ENCODE measurements at places on chromosomes 7 and 10.

- DNase-seq = no peak
Observed at GRCh38 chr10:128219295-128219694, 93.1 kb upstream of the MKI67 start.

DNA sequence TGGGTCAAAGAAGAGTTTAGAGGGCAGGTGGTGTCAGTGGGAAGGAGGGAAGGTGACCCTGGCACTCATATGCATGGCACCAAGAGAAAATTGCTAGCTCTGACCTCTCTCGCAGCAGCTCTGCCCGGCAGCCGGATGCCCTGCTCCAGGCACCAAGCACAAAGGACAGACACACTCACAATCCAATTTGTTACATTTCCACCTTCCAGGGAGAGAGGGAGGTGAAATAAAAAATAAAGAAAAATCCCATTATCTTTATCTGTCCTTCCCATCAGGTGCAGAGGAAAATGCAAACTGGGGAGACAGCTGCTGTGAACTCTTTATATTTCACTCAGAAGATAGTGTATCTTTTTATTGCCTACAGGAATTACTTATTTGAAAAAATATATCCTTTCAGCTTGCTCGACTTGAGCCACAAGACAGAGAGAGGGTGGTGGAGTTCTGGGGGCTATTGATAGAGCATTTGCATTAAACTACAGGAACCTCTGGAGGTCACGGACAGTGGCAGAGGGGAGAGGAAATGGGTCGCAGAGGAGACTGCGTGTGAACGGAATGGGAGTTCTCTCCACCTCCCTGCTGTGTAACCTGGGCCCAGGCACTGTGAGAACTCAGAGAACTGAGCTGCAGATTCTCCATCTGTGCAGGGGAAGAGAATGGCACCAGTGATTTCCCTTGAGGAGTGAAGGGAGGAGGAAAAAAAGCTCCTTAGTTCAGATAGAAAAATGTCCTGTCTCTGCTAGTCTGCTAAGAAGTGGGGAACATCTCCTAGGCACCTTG lies 421.4 kb downstream of the PLXNA4 start:
- DNase-seq = no peak

DNA sequence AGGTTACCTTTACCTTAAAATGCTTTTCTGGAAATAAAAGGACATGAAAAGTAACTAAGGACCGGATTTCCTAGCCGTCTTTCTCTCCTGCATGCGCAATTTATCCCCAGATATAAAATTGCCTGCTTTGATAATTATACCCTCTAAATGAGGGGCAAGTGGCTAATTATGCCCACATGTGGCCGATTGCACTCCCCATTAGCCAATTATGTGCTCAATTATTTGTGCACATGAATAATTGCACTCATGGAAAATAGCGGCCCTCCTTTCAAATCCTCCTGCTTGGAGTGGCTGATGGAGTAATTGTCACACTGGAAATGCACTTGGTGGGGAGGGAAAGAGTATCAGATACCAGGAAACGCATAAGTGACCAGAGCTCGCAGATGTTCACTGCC lies 66.4 kb upstream of the ATRNL1 start:
- DNase-seq = peak; percentile 66

DNA sequence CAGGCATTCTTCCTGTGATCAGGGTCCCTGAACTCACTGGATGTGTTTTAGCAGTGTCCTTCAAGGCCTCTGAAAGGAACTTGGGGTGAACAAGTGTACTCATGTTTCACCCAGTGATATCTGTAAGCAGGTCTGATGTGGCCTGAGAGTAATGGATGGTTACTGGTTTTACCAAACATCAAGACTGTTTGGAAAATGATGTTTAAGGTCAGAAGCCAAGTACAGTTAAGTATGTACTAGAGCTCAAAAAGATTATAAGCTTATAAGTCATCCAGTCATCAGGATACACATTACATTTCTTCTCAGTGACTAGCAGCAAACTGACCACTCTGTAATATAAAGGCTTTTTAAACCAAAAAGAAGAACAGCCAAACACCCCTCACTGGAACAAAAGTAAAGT lies 79.8 kb upstream of the PTN start:
- no peak for DNase-seq

DNA sequence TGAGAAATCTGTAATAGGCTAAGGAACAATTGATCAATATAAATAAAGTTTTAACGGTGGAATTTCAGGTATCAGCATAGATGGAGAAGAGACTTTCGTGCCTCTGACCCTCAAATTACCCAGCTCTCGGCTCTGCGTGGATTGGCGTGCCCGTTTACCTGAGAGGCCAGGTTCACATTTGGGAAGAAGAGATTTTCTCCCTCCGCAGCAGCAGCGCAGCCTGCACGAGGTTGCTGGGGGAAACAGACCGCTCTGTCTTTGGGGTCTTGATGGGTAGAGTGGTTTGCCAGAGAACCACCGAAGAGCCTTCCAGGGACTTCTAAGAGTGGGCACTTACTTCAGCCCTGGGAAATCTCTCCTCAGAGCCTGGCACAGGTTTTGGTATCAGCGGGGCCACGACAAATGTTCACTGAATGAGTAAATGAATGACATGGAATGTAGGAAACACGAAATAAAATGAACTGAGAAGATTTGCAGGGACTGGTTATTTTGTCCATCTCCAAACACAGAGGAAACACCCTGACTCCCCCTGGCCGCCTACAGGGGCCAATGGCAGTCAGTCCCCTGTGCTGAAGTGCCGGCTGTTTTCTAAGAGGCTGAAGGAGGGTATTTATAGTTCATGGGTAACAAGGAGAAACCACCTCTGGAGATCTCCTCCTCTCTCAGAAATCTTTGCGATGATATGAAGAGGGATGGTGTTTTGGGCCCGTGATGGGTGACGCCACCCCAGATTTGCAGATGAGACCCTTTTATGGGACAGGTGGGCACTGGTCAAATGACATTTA lies 338.5 kb downstream of the ADARB2 start:
- no peak for DNase-seq

DNA sequence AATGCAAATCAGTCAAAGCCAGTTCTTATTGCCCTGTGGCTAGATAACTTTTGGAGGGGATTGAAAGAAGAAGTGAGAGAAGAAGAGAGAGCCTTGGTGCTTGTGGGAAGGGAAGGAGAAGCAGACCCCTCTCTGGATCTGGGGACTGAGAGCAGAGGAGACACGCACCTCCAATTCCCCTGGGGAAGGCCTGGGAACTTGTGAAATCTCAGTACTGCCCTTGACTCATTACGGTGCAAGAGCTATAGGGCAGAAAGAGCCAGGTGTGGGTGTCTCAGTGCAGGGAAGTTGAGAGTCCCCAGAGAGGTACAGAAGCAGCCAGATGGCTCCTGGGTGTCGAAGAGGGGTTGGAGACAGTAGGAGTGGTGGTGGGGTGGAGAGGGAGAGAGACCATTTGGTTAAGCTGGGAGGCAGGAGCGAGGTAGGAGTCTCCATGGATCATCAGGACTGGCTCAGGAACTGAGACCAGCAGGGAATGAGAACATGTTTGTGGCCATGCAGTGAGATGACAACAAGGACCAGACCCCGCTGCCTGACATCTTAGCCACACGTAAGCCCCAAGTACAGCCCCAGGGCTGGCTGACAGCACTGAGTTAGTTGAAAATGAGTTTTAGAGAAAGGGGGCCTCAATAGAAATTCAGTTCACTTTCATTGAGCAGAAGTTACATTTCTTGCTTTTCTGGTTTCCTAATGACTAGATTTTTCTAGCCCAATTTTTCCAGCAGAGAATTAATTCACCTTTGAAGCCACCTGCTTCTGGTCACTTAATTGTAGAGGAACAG lies 238.2 kb downstream of the BUB3 start:
- DNase-seq = peak; percentile 20

DNA sequence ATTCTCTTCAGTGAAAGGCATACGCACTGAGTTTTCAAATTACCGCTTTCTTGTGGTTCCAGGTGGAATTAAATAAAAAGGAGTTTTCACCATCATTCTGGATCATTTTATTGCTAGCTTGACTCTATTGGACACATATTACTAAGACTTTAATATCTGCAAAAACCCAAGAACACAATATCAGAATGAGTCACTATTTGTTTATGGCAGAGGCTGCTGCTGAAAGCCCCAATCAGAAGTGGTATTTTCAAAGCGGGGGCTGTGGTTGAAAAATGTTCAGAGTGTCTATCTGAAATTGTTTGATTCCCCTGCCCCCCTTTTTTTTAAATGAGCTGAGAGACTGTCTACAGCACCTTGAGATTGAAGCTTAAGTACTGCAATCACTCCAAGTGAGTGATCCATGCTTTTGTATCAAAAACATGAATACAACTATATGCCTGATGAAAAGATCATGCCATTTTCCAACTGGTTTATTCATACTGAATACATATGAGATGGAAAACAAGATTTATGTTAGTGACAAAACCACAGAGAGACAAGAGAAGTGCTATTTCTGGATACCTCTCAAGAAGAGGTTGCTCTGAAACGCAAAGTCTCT lies 376.4 kb downstream of the HTR7 start:
- DNase-seq = no peak

- DNase-seq = no peak
Observed at GRCh38 chr10:77673515-77674140, 36.0 kb upstream of the KCNMA1 start.

All from NCI-H524 treated with DMSO at 0.1 percent for 48 hours (cell line).